ENCODE measurements at places on chromosomes 13 and 19. TPM values are rescaled to one million over a fixed set of nuclear protein-coding genes. Genes with fewer than 3 reads are reported as not detected.

Gene ZNF224
- total RNA-seq: 13.6 TPM

GRCh38 chr19:38733493-38734175 is 10.6 kb downstream of the CAPN12 start:
- H3K4me1 ChIP-seq: peaks cover 67% of the 10 kb centered on the region
- H3K36me3 ChIP-seq: peaks cover 34% of the 10 kb centered on the region
- no peaks in the 10 kb centered on the region for H3K27me3 ChIP-seq
- H3K27ac ChIP-seq: peak overlapping the region; percentile 57
- DNase-seq: no peak

GRCh38 chr13:79194272-79194671 is 211.8 kb downstream of the RBM26 start:
- DNase-seq: no peak
- H3K27me3 ChIP-seq: no peaks in the 10 kb centered on the region
- no peaks in the 10 kb centered on the region for H3K36me3 ChIP-seq
- H3K4me1 ChIP-seq: no peaks in the 10 kb centered on the region
- H3K27ac ChIP-seq: no peak overlapping the region
- no peak overlapping the region for H3K4me3 ChIP-seq

- H3K27ac ChIP-seq: peak overlapping the region; percentile 96
- peaks cover 38% of the 10 kb centered on the region for H3K27me3 ChIP-seq
- H3K36me3 ChIP-seq: no peaks in the 10 kb centered on the region
- peaks cover 51% of the 10 kb centered on the region for H3K4me1 ChIP-seq
- DNase-seq: peak; percentile 41
- peak overlapping the region; percentile 96 for H3K4me3 ChIP-seq
Observed at GRCh38 chr19:31348481-31349159, 616 bp downstream of the TSHZ3 start.

GRCh38 chr19:39939556-39939955 is 5.1 kb upstream of the FCGBP start:
- H3K4me3 ChIP-seq: no peak overlapping the region
- no peak overlapping the region for H3K27ac ChIP-seq
- H3K27me3 ChIP-seq: peaks cover 27% of the 10 kb centered on the region
- H3K36me3 ChIP-seq: no peaks in the 10 kb centered on the region

Measured in left ventricle myocardium inferior (tissue), 1 donor.